Large intestine (tissue), 12 donors: ENCODE measurements at places on chromosomes 2 and 18. TPM values are rescaled to one million over a fixed set of nuclear protein-coding genes. Genes with fewer than 3 reads are reported as not detected.

Gene CNGA3
- polyA plus RNA-seq = 2.3 TPM

Gene TMEM163
- polyA plus RNA-seq = 0.39 TPM

- no peak for DNase-seq
These were observed 5.8 kb upstream of the MARCHF7 start for GRCh38 chr2:159706385-159706980.

GRCh38 chr2:11930211-11930761, 183.9 kb downstream of the LPIN1 start:
- DNase-seq = no peak

DNA sequence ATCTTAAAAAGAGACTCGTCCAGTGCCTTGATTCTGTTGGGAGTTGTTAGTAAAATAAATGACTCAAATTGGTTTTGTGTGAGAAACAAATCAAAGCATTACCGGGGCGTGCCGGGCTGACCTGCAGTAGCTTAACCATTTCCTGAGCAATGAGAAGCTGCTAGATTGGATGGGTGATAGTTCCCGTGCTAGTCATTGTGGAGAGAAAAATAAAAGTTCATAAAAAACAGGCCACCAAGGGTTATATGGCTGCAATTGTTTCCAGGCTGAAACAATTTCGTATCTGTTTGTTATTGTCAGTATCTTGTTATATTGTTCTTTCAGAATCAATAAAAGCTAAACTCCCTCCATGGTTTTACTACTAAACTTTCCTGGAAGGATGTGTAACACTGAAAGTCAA, 314.4 kb downstream of the MTX2 start:
- no peak for DNase-seq

DNA sequence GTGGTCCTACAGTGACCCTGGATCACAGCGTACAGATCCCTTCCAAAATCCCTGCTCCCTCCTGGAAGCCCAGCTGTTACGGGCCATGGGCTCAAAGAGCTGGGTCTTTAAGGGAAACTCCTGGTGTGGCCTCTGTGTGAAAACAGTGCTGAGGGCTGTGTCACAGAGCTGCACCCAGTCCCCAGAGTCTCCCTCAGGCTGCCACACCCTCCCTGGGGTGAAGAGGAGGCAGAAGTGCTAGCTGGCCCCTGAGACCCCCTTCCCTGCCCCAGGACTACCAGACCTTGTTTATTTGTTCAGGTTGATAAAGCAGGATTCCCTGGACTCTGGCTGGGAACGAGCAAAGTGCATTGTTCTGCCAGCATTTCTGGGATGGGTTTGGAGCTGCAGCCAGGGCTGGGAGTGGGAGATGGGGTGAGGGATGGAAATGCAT, 7.7 kb downstream of the ATOH8 start:
- DNase-seq = peak; percentile 65

DNA sequence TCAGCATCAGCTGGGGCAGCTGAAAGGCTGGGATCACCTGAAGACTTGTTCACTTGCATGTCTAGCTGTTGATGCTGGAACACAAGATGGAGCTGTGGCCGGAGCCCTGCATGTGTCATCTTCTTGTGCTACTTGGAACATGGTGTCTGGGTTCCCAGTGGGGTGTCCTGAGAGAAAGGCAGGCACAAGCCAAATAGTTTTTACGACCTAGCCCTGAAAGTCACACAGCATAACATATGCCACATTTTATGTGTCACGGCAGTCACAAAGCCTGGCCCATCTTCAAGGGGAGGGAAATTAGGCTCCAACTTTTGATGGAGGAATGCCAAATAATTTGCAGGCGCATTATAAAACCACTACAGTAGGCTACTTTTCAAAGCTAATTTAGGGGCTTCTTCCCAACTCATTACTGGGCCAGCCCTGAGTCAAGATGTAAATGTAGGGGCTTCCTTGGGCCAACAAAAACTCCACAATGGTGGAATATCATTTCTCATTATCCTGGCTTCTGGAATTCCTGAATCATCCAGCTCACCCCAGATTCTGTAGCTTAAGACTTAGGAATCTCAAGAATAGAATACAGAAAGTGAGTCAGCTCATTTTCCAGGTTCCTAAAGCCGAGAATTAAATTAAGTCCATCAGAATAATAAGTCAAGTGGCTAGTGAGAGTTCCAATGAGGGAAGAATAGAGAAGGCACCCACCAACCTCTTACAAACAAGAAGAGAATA, 543.0 kb downstream of the TNS1 start:
- no peak for DNase-seq

- no peak for DNase-seq
These were observed 351.2 kb upstream of the DLGAP1 start for GRCh38 chr18:4806331-4806730.

- DNase-seq = no peak
These were observed 100.8 kb upstream of the TANK start for GRCh38 chr2:161059388-161059787.

GRCh38 chr2:165357758-165358157, 111.7 kb upstream of the CSRNP3 start:
- DNase-seq = no peak

DNA sequence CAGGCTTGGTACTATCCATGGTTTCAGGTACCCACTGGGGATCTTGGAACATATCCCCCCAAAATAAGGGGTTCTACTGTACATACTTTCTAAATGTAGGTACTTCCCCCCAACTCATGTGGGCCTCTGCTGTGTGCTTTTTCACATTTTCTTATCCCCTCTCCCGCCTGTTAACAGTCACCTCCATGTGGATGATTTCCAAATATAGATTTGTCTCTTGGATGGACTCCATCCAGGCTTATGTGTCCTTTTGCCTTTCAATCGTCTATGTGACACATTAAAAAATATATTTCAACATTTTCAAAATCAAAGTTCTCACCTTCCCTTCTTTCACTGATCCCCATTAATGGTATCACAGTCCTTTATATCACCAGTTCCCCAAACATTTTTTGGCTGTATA, 44.4 kb downstream of the OSBPL6 start:
- DNase-seq = no peak

DNA sequence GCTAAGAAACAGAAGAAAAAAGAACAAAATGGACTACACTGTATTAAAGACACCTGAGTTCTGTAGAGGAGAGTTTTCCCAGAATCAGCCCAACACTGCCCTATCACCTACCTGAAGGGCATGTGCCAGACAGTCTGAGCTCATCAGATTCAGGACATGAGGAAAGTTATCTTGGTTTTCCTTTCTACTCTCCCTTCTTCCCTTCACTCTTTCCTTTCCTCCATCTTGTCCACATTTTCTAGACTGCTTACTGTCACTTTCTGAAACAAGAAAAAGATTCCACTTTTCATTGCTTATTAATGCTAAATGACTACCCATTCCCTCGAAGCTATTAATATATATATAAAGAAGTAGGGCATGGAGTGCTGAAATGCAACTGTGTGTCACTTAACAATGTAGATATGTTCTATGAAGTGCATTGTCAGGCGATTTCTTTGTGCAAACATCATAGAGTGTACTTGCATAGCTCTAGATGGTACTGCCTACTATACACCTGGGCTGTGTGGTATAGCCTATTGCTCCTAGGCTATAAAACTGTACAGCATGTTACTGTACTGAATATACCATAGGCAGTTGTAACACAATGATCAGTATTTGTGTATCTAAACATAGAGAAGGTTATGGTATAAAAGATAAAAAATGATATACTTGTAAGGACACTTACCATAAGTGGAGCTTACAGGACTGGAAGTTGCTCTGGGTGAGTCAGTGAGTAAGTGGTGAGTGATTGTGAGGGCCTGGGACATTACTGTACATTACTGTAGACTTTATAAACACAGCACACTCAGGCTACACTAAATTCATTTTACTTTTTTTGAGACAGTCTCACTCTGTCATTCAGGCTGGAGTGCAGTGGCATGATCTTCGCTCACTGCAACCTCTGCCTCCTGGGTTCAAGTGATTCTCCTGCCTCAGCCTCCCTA, 145.5 kb upstream of the ITGA6 start:
- DNase-seq = no peak
